ENCODE measurements at places on chromosomes 3 and 15.

GRCh38 chr3:71584394-71585011 is 975 bp upstream of the FOXP1 start:
- H3K4me1 ChIP-seq, result peaks cover 13% of the 10 kb centered on the region
- H3K36me3 ChIP-seq, result peaks cover 18% of the 10 kb centered on the region
- H3K4me3 ChIP-seq, result peak overlapping the region; percentile 85
- no peaks in the 10 kb centered on the region for H3K27me3 ChIP-seq
- DNase-seq, result peak; percentile 56

DNA sequence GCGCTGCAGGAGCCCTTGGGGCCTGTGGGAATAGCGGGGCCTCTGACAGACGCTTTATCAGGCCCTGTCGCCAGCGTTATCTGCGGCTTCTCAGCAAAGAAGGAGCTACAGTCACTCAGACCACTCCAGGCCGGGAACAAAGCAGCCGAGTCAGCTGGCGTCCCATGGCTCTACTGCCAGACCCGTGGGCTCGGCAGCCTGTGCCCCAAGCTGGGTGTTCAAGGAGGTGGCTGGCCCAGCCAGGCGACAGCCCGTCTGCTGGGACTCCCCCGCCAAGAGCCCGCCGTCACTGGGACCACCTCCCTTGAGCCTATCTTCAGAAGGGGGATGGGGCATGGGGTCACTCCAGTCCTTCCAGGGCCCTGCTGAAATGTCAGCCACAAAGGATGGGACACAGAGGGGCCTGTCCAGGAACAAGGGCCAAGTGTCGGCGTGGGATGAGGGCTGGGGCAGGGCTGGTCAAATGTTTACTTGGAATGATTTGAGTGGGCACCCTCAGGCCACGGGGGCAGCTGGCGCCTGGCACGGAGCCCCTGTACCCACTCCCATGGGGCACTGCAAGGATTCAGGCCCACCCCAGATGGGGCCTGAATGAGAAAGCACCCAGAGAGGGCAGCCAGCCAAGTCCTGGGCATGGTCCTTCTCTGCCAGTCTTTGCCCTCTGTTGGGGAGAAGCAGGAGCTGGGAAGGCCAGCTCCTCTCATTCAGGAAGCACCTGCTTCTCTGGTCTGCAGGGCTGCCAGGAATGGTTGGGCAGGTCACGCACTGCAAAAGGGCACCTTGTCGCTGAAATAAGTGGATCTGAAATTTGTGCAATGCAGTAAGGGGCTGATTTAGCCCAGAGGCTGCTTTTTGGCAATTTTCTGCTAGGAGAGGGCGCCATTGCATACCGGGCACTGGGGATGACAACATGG is 148.3 kb downstream of the SMAD6 start:
- H3K27me3 ChIP-seq, result no peaks in the 10 kb centered on the region
- H3K27ac ChIP-seq, result no peak overlapping the region
- H3K4me1 ChIP-seq, result peaks cover 8% of the 10 kb centered on the region
- peaks cover 11% of the 10 kb centered on the region for H3K36me3 ChIP-seq

GRCh38 chr3:135000465-135000864 is 205.4 kb downstream of the EPHB1 start:
- no peak overlapping the region for H3K27ac ChIP-seq
- DNase-seq, result peak; percentile 33
- H3K36me3 ChIP-seq, result no peaks in the 10 kb centered on the region
- no peaks in the 10 kb centered on the region for H3K27me3 ChIP-seq
- no peak overlapping the region for H3K4me3 ChIP-seq
- H3K4me1 ChIP-seq, result no peaks in the 10 kb centered on the region

DNA sequence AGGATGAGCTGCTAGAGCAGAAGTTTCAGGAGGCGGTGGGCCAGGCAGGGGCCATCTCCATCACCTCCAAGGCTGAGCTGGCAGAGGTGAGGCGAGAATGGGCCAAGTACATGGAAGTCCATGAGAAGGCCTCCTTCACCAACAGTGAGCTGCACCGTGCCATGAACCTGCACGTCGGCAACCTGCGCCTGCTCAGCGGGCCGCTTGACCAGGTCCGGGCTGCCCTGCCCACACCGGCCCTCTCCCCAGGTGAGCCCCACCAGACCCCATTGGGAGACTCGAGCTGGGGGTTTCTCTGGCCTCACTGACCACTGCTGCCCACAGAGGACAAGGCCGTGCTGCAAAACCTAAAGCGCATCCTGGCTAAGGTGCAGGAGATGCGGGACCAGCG is 28.0 kb downstream of the PTPN23 start:
- no peaks in the 10 kb centered on the region for H3K27me3 ChIP-seq
- H3K4me1 ChIP-seq, result peaks cover 18% of the 10 kb centered on the region
- no peak overlapping the region for H3K4me3 ChIP-seq
- no peak overlapping the region for H3K27ac ChIP-seq
- peaks cover 55% of the 10 kb centered on the region for H3K36me3 ChIP-seq

GRCh38 chr3:139529662-139530061 is 9.9 kb downstream of the RBP1 start:
- H3K27ac ChIP-seq, result no peak overlapping the region
- DNase-seq, result no peak
- peaks cover 17% of the 10 kb centered on the region for H3K4me1 ChIP-seq
- no peak overlapping the region for H3K4me3 ChIP-seq

- H3K36me3 ChIP-seq, result no peaks in the 10 kb centered on the region
- DNase-seq, result no peak
- no peak overlapping the region for H3K27ac ChIP-seq
Observed at GRCh38 chr3:6088433-6088832, 772.5 kb upstream of the GRM7 start.

DNA sequence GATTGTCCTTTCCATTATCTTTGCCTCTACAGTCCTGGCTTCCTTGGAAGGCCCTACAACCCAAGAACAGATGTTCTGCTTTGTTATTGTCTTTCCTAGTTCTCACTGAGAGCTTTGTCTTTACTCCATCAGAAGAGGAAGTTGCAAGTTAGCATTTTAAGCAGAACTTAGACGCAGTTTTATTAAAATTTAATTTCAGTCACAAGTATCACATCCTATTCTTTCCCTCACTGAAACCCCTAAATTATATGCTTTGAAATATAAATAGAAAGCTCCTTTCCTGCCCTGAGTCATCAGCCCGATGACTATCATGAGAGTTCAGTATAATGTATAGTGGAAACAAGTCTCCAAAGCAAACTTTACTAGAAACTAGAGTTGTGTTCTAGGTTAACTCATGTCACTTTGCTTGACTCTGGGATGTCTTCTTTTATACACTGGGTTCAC is 291.2 kb upstream of the RBMS3 start:
- H3K27me3 ChIP-seq, result no peaks in the 10 kb centered on the region
- no peaks in the 10 kb centered on the region for H3K36me3 ChIP-seq
- no peak overlapping the region for H3K4me3 ChIP-seq
- no peak overlapping the region for H3K27ac ChIP-seq

DNA sequence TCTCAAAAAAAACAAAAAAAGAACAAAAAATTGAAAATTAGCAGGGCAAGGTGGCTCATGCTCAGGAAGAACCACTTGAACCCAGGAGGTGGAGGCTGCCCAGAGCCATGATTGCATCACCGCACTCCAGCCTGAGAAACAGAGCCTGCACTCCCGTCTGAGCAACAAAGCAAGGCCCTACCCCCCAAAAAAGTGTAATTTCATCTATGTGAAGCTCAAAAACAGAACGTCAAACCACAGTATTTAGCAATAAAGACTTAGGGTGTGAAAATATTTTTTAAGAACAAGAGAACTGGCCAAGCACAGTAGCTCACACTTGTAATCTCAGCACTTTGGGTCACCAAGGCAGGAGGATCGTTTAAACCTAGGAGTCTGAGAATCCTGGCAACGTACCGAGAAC is 38.2 kb downstream of the STAG1 start:
- peaks cover under 1% of the 10 kb centered on the region for H3K36me3 ChIP-seq
- no peak overlapping the region for H3K4me3 ChIP-seq
- H3K4me1 ChIP-seq, result peaks cover 6% of the 10 kb centered on the region
- no peaks in the 10 kb centered on the region for H3K27me3 ChIP-seq

GRCh38 chr15:34607832-34608231 is 24.4 kb upstream of the GOLGA8B start:
- peaks cover 5% of the 10 kb centered on the region for H3K4me1 ChIP-seq
- no peak overlapping the region for H3K4me3 ChIP-seq
- no peak for DNase-seq
- H3K27me3 ChIP-seq, result peaks cover 92% of the 10 kb centered on the region
- H3K27ac ChIP-seq, result no peak overlapping the region
- no peaks in the 10 kb centered on the region for H3K36me3 ChIP-seq

GRCh38 chr3:14875411-14876175 is 56.8 kb downstream of the FGD5 start:
- no peak for DNase-seq
- H3K27me3 ChIP-seq, result peaks cover 29% of the 10 kb centered on the region
- no peaks in the 10 kb centered on the region for H3K4me1 ChIP-seq
- no peaks in the 10 kb centered on the region for H3K36me3 ChIP-seq
- H3K4me3 ChIP-seq, result no peak overlapping the region

- H3K36me3 ChIP-seq, result peaks cover 26% of the 10 kb centered on the region
- H3K27ac ChIP-seq, result peak overlapping the region; percentile 96
- peak; percentile 80 for DNase-seq
- H3K27me3 ChIP-seq, result no peaks in the 10 kb centered on the region
Observed at GRCh38 chr3:16060945-16061344, 113.5 kb upstream of the GALNT15 start.

GRCh38 chr15:45585069-45585791 is 1.9 kb upstream of the BLOC1S6 start:
- no peak for DNase-seq
- peaks cover 11% of the 10 kb centered on the region for H3K27me3 ChIP-seq
- no peak overlapping the region for H3K27ac ChIP-seq
- peak overlapping the region; percentile 73 for H3K4me3 ChIP-seq
- peaks cover 16% of the 10 kb centered on the region for H3K4me1 ChIP-seq

DNA sequence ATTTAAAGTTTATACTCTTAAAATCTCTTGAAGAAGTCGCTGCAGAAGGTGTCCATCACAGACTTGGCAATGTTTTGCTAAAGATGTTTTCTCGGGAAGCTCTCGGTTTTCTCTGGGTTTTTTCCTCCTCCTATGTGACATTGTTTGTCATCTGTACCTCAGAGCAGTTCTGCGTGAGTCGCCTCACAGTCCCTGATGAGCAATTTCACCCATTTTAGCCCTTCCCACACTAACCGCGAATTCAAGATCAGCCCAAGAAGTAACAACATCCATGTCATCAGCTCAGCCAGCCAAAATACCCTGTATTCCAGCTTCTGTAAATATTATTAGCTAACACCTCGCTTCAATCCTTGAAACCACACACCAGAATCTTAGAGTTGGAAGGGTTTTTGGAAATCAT is 224.3 kb upstream of the SETMAR start:
- H3K4me1 ChIP-seq, result no peaks in the 10 kb centered on the region
- H3K36me3 ChIP-seq, result no peaks in the 10 kb centered on the region
- no peaks in the 10 kb centered on the region for H3K27me3 ChIP-seq
- no peak overlapping the region for H3K4me3 ChIP-seq

DNA sequence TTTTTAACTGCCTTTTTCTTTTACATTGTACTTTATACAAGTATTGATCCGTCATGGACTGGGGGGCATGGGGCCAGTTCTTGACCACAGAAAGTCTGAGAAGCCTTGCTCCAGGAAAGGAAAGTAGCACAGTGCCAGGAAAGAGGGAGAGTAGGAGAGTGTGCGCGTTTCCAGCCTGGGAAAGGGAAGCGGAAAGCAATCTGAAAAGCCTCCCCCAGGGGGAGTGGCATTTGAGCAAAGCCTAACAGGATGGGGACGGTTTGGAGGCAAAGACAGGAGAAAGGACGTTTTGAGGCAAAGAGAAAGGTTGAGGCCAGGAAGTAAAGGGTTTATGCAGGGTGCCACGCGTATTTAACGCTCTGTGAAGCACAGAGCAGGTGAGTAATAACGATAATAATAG is 116.9 kb downstream of the RORA start:
- no peak overlapping the region for H3K27ac ChIP-seq
- H3K27me3 ChIP-seq, result peaks cover 26% of the 10 kb centered on the region
- H3K36me3 ChIP-seq, result no peaks in the 10 kb centered on the region
- DNase-seq, result no peak
- no peaks in the 10 kb centered on the region for H3K4me1 ChIP-seq

DNA sequence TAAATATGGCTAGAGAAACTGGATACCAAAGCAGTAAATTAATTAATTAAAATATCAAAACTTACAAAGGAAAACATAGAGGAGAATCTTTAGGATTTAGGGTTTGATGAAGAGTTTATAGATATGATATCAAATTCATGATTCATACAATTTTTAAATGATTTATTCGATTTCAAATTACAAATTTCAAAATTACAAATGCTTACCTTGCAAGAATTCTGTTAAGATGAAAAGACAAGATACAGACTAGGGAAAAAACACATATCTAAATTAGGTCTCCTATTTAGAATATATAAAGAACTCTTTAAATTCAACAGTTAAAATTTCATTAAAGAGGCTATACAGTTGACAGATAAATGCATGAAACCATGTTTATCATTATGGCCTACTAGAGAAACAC is 930.7 kb downstream of the ZPLD1 start:
- H3K27ac ChIP-seq, result no peak overlapping the region
- H3K36me3 ChIP-seq, result no peaks in the 10 kb centered on the region
- H3K4me3 ChIP-seq, result no peak overlapping the region
- H3K4me1 ChIP-seq, result no peaks in the 10 kb centered on the region
- DNase-seq, result no peak

GRCh38 chr15:56356616-56357015 is 8.6 kb upstream of the TEX9 start:
- no peaks in the 10 kb centered on the region for H3K36me3 ChIP-seq
- H3K4me3 ChIP-seq, result no peak overlapping the region
- no peak overlapping the region for H3K27ac ChIP-seq
- DNase-seq, result peak; percentile 32
- H3K4me1 ChIP-seq, result peaks cover 14% of the 10 kb centered on the region
- no peaks in the 10 kb centered on the region for H3K27me3 ChIP-seq

DNA sequence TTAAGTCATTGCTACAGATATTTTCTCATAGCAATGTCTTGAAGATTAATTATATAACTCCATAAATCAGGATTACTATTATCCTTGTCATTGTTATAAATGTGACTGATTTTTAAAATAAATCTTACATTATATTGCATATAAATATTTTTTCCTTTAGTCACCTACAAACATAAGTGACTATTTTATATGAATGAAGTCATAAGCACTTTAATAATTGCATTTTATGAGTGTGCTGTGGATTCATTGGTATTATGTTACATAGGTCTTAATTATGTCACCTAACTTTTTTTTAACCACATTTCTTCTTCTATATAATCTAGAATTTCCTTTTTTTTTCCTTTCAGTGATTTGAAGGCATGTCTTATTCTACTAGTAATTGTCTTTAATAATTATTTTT is 1191.2 kb downstream of the NSUN3 start:
- H3K27me3 ChIP-seq, result peaks cover 56% of the 10 kb centered on the region
- H3K27ac ChIP-seq, result no peak overlapping the region
- no peak overlapping the region for H3K4me3 ChIP-seq
- no peaks in the 10 kb centered on the region for H3K4me1 ChIP-seq

DNA sequence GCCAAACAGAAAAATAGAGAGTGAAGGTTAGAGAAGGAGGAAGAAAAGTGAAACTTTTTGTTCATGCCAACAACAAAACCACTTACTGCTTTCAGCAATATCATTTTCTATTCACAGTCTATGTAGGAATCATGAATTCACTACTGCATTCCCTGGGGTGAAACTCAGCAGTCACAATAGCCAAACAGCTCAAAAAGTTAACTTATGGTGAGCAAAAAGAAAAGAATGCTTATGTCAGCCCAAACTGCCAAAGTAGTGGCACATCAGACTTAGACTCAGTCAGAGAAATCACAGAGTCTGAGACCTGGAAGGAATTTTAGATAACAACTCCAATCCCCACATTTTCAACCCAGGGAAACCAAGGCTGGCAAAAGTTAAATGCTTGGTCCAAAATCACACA is 238.7 kb upstream of the TMCO5A start:
- H3K27ac ChIP-seq, result no peak overlapping the region
- DNase-seq, result no peak
- H3K36me3 ChIP-seq, result no peaks in the 10 kb centered on the region
- H3K4me1 ChIP-seq, result no peaks in the 10 kb centered on the region

- peaks cover 16% of the 10 kb centered on the region for H3K27me3 ChIP-seq
- H3K36me3 ChIP-seq, result no peaks in the 10 kb centered on the region
- no peak for DNase-seq
- H3K4me3 ChIP-seq, result no peak overlapping the region
- H3K27ac ChIP-seq, result no peak overlapping the region
Observed at GRCh38 chr3:167829071-167829470, 93.5 kb downstream of the SERPINI1 start.

All from MCF 10A (cell line).